ENCODE measurements at places on chromosomes 3 and 15. TPM values are rescaled to one million over a fixed set of nuclear protein-coding genes. Genes with fewer than 3 reads are reported as not detected.

DNA sequence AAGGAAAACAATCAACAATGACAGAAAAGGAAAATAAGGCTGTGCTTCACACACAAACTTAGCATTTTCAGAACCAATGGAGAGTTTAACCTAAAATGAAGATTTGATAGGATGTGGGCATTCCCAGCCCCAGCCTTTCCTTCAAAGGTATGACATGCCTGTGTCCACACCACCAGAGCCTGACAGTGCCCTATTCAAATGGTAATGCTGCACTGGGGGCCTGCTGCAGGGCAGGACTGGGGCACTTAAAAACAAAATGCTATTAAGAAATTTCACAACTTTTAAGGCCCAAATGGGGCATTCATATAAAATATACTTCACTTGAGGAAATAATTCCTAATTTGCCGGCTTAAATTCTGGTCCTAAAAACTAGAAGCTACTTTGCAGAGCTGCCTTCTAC is 30.9 kb upstream of the TKT start:
- DNase-seq = no peak
- H3K4me1 ChIP-seq = no peaks in the 10 kb centered on the region
- H3K36me3 ChIP-seq = no peaks in the 10 kb centered on the region
- no peak overlapping the region for H3K4me3 ChIP-seq

DNA sequence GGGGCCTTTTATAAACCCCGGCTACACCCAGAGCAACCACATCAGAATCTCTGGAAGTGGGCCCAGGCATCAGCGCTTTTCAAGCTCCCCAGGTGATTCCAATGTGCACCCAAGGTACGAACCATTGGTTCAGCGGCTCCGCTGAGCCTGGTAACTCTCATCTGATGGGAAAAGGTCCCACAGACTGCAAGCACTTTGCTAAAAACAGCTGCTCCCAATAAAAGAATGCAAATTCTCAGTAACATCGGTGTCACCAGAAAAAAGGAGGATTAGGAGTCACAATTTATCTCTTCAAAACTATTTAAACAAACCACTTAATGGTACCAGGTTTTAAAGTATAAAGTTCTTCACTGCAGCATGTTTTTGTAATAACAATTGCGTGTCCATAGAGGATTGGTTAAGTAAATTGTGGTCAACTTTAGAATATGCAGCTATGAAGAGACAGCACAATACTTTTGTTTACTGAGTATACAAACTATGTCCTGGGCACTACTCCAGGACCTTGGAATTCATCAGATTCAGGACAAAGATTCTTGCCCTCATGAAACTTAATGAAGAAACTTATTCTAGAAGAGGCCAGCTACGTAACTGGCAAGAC is 660.7 kb upstream of the ADAMTS9 start:
- H3K36me3 ChIP-seq = no peaks in the 10 kb centered on the region
- no peak overlapping the region for H3K4me3 ChIP-seq
- H3K27me3 ChIP-seq = no peaks in the 10 kb centered on the region
- H3K27ac ChIP-seq = no peak overlapping the region
- no peaks in the 10 kb centered on the region for H3K4me1 ChIP-seq
- no peak for DNase-seq

DNA sequence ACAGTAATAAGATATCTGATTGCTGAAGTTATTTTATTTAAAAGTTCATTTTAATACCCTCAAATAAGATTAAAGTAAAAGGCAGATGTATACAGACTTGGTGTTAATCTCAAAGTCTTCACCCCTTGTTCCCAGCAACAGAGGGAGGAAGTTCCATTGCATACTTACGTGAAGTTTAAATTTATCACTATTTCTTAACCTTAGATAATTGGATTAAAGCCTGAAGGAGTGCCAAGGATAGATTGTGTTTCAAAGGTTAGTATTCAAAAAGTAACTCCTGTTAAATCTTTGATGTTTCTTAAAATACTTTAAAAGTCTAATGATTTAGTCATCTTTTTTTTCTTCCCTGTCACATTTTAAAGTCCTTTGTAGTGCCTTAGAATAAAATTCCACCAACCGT is 39.3 kb downstream of the ATP1B3 start:
- no peaks in the 10 kb centered on the region for H3K4me1 ChIP-seq
- no peaks in the 10 kb centered on the region for H3K27me3 ChIP-seq
- DNase-seq = no peak
- no peak overlapping the region for H3K4me3 ChIP-seq

DNA sequence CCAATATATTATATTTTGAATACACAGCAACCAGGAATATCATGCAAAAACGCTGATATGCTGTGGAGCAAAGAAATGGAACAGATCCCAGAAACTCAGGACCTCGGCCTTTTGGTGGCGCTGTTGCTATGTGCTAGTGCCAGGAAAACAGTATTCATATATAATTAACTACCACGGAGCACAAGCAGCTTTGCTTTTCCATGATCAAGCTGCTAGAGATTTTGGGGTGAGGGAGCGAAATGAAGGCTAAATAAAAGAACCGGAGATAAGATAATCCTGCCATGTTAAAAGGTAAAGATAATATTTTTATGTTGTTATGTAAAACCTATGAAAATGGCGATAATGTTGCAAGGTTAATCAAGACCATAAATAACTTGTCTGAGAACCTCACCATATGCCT is 157.7 kb upstream of the FAM3D start:
- peak; percentile 50 for DNase-seq
- H3K4me3 ChIP-seq = no peak overlapping the region
- H3K27ac ChIP-seq = no peak overlapping the region
- no peaks in the 10 kb centered on the region for H3K36me3 ChIP-seq

DNA sequence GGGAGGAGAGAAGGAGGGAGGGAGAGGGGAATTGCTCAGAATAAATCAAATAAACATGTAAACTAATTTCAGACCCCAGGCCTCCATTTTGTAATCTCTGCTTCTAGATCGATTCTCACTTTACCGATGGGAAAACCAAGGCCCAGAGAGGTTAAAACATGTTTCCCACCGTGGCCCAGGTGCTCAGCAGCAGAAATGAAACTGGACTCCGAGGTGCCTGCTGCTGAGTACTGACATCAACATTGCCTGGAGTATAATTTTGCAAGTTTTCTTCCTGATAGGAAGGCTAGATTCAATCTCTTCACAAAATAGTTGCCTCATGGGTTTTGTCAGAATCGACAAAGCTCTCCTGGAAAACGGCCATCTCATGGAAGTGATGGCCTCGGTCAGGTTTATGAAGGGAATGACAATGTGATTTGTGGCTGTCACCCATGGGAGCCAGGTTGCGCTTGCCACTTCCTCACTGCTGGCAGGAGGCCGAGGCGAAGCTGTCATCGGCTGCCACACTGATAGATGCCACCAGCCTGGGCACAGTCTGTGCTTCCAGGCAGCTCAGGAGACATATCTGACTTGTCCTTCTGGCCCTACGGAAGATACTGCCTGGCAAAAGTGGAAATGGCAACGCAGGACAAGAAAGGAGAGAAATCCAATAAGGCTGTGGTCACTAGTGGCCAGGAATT is 133.1 kb upstream of the LRRN1 start:
- no peak for DNase-seq
- H3K36me3 ChIP-seq = no peaks in the 10 kb centered on the region
- H3K4me3 ChIP-seq = no peak overlapping the region
- H3K27ac ChIP-seq = no peak overlapping the region
- H3K27me3 ChIP-seq = no peaks in the 10 kb centered on the region
- no peaks in the 10 kb centered on the region for H3K4me1 ChIP-seq

- H3K27me3 ChIP-seq = no peaks in the 10 kb centered on the region
- no peaks in the 10 kb centered on the region for H3K4me1 ChIP-seq
- no peak overlapping the region for H3K27ac ChIP-seq
- DNase-seq = no peak
Measured at GRCh38 chr3:38614651-38615352, 34.7 kb downstream of the SCN5A start.

- DNase-seq = no peak
- no peaks in the 10 kb centered on the region for H3K36me3 ChIP-seq
- peaks cover 27% of the 10 kb centered on the region for H3K4me1 ChIP-seq
- H3K27ac ChIP-seq = no peak overlapping the region
- no peaks in the 10 kb centered on the region for H3K27me3 ChIP-seq
Measured at GRCh38 chr15:40930430-40931299, 1.5 kb downstream of the DLL4 start.

DNA sequence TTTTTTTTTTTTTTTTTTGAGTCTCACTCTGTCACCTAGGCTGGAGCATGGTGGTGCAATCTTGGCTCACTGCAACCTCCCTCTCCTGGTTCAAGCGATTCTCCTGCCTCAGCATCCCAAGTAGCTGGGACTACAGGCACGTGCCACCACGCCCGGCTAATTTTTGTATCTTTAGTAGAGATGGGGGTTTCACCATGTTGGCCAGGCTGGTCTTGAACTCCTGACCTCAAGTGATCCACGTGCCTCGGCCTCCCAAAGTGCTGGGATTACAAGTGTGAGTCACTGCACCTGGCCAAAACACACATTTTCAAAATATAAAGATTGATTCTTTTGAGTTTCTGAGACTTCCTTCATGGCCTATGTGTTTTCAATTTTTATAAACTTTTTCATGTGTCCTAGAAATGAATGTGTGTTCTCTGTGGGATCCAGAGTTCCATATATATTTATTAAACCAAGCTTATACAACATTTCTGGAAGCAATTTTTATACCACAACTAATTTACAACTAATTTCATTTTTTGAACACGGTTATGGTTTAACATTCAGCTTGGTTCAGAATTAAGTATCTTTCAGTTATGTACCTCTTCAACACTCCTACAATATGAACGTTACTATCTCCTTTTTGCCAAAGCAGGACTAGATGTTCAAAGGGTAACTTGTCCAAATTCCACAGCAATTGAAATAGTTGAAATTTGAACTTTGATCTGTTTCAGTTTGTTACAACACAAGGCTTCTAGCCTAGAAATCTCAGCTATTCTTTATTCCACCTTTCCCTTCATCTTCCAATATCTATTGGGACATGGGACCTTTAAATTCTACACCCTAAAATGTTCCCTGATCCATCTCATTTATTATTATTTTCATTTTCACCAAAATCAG is 1.5 kb downstream of the ACAD11 start:
- H3K27ac ChIP-seq = no peak overlapping the region
- no peaks in the 10 kb centered on the region for H3K27me3 ChIP-seq
- no peaks in the 10 kb centered on the region for H3K36me3 ChIP-seq
- H3K4me1 ChIP-seq = peaks cover 16% of the 10 kb centered on the region
- DNase-seq = no peak

GRCh38 chr3:13491206-13491974 is 11.3 kb downstream of the HDAC11 start:
- H3K36me3 ChIP-seq = no peaks in the 10 kb centered on the region
- no peak overlapping the region for H3K27ac ChIP-seq
- H3K4me1 ChIP-seq = no peaks in the 10 kb centered on the region
- H3K27me3 ChIP-seq = no peaks in the 10 kb centered on the region
- H3K4me3 ChIP-seq = no peak overlapping the region
- no peak for DNase-seq

GRCh38 chr3:53202331-53203015 is 41.5 kb downstream of the PRKCD start:
- H3K27ac ChIP-seq = no peak overlapping the region
- DNase-seq = no peak
- no peaks in the 10 kb centered on the region for H3K4me1 ChIP-seq
- H3K4me3 ChIP-seq = no peak overlapping the region
- H3K27me3 ChIP-seq = no peaks in the 10 kb centered on the region
- no peaks in the 10 kb centered on the region for H3K36me3 ChIP-seq

DNA sequence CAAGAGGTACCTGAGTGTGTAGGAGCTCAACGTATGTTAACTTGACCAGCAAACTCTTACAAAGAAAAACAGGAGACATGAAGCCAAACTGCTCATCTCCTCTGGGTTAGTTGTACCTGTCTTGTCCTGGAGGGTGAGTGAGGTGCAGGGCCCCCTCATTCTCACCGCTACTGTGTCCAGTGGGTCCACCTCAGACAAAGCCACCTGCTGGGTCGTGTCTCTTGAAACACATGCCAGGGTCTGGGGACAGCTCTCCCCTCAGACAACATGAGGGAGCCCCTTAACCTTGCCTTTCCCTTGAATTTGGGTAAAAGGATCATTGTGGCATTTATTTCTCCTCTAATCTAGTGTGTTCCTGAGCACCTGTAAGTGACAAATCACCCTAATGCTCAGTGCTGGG is 185.6 kb downstream of the TLE3 start:
- H3K27me3 ChIP-seq = no peaks in the 10 kb centered on the region
- no peak overlapping the region for H3K4me3 ChIP-seq
- H3K4me1 ChIP-seq = no peaks in the 10 kb centered on the region
- H3K27ac ChIP-seq = no peak overlapping the region

- no peaks in the 10 kb centered on the region for H3K4me1 ChIP-seq
- H3K27me3 ChIP-seq = no peaks in the 10 kb centered on the region
- no peaks in the 10 kb centered on the region for H3K36me3 ChIP-seq
- no peak overlapping the region for H3K27ac ChIP-seq
- H3K4me3 ChIP-seq = no peak overlapping the region
Measured at GRCh38 chr3:177944228-177944661, 592.0 kb upstream of the KCNMB2 start.

DNA sequence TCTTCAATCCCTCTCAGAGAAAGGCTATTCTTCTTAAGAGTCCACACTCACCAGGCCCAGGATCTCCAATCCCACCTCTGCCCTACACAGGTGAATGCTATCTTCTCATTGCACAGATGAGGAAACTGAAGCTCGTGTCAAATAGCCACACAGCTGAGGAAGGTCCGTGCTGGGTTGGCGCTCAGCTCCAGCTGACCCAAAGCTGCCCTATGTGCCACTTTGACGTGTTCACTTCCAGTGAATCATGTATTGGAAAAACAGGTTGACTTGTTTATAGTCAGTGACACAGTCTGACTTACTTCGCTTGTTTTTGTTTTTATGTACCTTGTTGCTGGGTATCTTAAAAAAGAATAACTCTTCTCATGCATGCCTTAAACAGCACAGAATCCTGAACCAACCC is 32.4 kb upstream of the ALDH1A3 start:
- no peaks in the 10 kb centered on the region for H3K27me3 ChIP-seq
- H3K27ac ChIP-seq = no peak overlapping the region
- H3K36me3 ChIP-seq = no peaks in the 10 kb centered on the region
- DNase-seq = no peak
- no peaks in the 10 kb centered on the region for H3K4me1 ChIP-seq

- H3K4me3 ChIP-seq = no peak overlapping the region
- H3K4me1 ChIP-seq = no peaks in the 10 kb centered on the region
- H3K36me3 ChIP-seq = no peaks in the 10 kb centered on the region
- H3K27ac ChIP-seq = no peak overlapping the region
- no peak for DNase-seq
- no peaks in the 10 kb centered on the region for H3K27me3 ChIP-seq
Measured at GRCh38 chr3:184597829-184598573, 36.4 kb downstream of the EPHB3 start.

DNA sequence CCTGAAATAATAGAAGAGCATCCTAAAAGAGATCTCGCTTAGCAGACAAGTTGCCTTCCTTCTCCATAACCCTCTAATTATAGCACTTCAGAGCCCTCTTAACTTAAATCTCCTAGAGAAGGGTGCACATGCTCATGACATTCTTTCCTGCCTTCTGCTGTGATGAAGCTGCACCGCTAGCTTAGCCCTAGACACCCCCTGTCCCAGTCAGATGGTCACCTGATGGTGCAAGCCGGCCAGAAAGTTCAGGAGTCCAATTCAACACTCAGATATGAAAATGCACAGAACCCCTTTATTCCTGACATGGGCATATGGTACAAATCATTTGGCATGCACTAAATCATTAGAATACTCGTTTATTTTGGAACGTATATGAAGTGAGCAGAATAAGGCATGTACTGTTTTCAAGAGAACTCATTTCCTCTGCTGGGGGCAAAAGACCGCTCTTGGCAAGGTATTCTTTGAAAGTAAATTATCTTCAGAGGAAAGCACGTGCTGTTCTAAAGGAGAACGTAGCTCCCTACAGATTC is 420.4 kb upstream of the PROK2 start:
- H3K4me1 ChIP-seq = no peaks in the 10 kb centered on the region
- H3K27ac ChIP-seq = no peak overlapping the region
- no peaks in the 10 kb centered on the region for H3K36me3 ChIP-seq
- DNase-seq = no peak

NRROS gene
- total RNA-seq = 1.8 TPM

DNASE1L3 gene
- not detected for total RNA-seq

SLC22A13 gene
- total RNA-seq = not detected

KAT2B gene
- total RNA-seq = 15.0 TPM

SLC25A20 gene
- total RNA-seq = 11.3 TPM

TMEM40 gene
- total RNA-seq = not detected

PLSCR5 gene
- not detected for total RNA-seq
